ENCODE measurements at places on chromosomes 2 and 18.

GRCh38 chr2:105744091-105744908, 412 bp upstream of the NCK2 start:
- peak; percentile 84 for DNase-seq

GRCh38 chr2:85538507-85539360, at the start of gene MAT2A:
TSS of gene MAT2A (plus strand) at chr2:85539168. CDS start at chr2:85539288, 120 bp downstream.
- peak; percentile 96 for DNase-seq

- no peak for DNase-seq
Observed at GRCh38 chr18:45059695-45060094, 379.0 kb downstream of the SETBP1 start.

DNA sequence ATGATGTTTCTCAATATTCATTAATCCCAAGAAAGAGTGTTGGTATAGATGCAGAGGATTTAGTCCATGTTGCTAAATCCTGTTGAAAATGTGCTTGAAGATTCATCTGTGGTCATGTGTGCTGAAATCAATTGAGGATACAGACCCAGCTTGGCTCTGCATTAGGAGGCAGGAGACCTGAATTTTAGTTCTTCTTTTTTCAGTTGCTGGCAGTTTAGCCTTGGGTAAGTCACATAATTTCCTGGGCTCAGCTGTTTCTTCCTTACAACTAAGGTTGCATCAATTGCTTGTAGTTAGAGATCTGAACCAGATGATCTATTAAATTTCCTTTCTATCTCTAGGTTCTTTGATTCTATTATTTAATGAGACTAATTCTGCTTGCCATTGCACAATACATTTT, 54.4 kb downstream of the SETBP1 start:
- DNase-seq: no peak

GRCh38 chr2:14513903-14514302, 118.6 kb upstream of the LRATD1 start:
- no peak for DNase-seq

GRCh38 chr2:208101716-208102631, 22.4 kb downstream of the CRYGD start:
- DNase-seq: no peak

- DNase-seq: no peak
Observed at GRCh38 chr2:211513446-211513845, 957.0 kb downstream of the CPS1 start.

DNA sequence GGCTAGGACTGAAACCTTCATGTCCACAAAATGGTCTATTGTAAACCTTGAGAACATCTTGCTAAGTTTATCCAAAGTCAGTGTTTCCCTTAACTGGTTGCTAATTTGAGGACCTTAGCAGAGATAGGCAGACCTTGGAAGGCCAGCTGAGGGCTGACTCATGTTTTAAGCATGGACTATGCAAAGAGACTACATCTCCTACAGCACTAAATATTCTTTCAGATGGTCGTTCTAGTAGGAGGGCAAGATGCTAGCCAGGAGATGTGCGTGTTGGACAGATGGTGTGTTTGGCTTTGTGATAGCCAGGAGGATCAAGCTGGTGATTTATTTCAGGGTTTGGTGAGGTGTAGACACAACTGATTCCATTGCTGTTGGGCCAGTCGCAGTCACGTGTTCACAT, 75.8 kb downstream of the NRP2 start:
- no peak for DNase-seq

DNA sequence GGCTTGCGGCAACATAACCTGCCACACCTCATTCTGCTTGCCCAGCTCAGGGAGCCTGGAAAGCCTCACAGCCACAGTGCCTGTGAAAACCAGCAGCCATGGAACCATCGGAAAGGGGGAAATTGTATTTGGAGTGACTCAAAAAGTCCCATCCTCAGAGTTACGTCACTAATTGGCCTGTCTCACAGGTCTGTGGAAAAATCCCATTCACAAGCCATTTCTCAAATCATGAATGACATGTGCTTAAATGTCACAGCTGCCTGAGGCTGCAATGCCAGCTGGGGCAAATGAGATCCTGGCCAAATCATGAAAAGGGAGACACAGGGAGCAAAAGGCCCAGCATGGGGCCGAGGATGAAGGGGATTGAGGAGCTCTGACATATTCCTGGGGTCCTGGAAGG, 486.9 kb upstream of the RAB6C start:
- no peak for DNase-seq

- no peak for DNase-seq
Observed at GRCh38 chr2:886072-887022, 64.3 kb upstream of the SNTG2 start.

- no peak for DNase-seq
Observed at GRCh38 chr2:162196638-162197037, 44.6 kb upstream of the GCG start.

DNA sequence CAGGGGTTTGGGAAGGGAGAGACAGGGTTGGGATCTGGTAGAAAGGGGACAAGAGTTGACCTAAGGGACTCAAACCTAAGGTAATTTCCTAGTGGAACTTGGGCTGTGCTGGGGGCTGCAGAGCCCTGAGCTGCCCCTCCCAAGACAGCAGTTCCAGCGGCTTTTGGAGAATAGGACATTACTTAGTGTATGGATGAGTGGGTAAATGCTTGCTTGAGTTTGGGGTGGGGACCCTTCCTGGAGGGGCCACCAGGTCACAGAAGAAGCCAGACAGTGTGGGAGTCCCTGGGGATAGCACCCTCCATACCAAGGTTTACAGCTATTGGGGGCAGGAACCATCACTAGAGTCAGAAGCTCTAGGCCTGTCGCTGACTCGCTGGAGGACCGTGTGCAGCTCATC, 111.5 kb downstream of the CAPN13 start:
- DNase-seq: no peak

GRCh38 chr2:159773426-159773825, 24.6 kb downstream of the CD302 start:
- no peak for DNase-seq

DNA sequence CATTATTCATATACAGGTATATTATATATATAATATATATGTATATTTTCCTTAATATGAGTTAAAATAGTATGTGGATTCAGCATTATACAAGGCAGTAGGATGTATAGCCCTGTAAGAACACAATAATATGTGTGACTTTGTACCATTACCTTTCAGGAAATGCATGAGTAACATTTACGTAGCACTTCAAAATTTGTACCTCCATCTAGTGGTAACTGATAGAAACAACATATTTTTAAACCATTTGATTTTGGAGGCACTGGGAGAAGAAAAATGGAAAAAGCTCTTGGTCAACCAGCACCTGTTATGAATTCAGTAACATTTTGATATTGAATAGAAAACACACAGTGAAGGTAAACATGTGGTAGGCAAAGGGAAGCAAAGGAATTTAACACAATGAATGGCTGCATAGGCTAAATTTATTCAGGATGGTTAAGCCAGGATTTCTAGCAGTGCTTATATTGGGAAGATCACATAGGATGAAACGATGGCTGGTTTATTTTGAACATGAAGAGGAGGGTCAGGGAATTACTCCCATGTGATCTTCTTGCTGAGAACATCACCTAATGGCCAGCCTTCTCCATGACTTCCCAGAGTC, 565.5 kb downstream of the CCDC85A start:
- peak; percentile 15 for DNase-seq

DNA sequence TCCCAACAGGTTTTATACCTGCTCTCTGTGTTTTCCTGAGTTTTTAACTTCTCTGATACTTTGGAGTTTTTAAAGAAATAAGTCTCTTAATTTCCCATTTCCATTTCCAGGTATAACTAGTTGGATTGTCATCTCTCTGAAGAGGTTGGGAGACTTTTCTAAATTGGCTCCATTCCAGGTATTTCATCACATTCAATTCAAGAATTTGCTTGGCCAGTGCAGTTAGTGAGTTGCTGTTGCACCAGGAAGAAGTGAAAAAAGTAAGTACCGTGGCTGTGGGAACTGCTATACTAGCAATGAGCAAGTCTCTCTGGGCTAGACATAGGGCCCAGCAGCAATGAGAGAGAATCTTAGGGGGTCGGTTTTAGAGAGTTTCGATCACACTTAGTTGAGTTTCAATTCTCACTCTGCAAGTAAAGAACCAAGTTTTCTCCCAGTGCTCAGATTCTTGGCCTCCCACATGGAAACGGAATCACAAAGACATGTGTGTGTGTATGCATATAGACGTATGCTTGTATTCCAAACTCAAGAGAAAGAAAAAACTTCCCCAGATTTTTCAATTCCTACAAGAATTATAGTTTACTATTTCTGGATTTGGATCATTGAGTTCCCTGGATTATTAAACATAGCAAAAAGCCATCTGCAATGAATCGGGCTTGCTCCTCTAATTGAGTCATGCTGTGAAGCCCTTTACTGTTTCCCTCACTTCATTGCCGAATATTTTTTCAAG, 894.4 kb downstream of the BCL11A start:
- peak; percentile 26 for DNase-seq

GRCh38 chr2:184834699-184835397, 236.5 kb downstream of the ZNF804A start:
- DNase-seq: no peak

- DNase-seq: peak; percentile 42
Observed at GRCh38 chr2:75200140-75201096, 1.1 kb upstream of the TACR1 start.

- no peak for DNase-seq
Observed at GRCh38 chr18:10315522-10315921, 138.9 kb upstream of the APCDD1 start.

GRCh38 chr18:63962137-63962536, 7.7 kb upstream of the SERPINB8 start:
- no peak for DNase-seq

DNA sequence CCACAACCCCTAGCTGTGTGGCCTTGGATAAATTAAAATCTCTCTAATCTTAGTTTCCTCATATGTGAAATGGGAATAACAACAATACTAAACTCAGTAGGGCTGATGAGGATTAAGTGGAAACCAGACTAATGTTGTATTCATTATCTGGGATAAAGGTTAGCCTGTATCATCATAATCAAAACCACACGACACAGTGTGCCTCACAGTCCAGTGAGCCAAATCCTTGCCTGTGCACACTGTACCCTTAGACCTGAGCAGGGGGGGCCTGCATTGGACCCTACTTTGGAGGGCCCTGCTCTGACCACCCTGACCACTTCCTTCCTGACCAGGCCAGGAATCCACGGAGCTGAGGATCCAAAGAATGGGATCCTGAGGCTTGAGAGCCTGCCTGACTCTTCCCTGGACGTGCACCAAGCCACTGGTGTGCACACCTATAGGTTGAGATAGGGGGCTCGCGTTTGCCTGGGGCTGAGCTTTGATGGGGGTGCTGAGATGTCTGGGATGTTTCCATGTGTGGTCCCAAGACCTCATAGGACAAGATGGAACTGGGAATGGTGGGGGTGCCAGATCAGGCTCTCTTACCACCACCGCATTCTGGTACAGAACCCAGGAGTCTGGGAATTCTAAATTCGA, 69.7 kb downstream of the TGOLN2 start:
- no peak for DNase-seq

DNA sequence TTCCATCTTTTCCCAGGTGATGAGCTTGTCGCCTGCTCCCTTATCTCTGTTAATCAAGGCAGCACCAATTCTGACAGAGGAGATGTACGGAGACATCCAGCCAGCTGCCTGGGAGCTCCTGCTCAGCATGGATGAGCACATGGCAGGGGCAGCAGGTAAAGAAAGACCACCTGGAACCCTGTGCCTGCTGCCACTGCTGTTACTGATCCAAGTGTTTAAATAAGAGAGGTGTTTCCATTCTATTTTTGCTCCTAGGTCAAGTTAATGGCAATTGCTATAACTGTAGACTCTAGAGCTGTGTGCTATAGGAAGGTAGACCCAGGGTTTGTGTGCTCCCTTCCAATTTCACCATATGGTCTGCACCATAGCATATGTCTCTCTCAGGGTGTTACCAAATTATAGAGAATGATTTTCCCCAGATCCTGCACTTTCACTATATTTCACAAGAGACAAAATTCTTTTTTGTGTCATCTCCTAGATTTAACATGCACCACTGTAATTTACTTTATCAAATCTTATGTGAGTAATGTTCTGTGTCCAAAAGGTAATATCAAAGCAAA, 88.6 kb upstream of the RPE start:
- no peak for DNase-seq

GRCh38 chr2:42328148-42328833, 32.7 kb downstream of the COX7A2L start:
- peak; percentile 11 for DNase-seq

- DNase-seq: no peak
Observed at GRCh38 chr2:104752504-104752903, 101.4 kb upstream of the POU3F3 start.

DNA sequence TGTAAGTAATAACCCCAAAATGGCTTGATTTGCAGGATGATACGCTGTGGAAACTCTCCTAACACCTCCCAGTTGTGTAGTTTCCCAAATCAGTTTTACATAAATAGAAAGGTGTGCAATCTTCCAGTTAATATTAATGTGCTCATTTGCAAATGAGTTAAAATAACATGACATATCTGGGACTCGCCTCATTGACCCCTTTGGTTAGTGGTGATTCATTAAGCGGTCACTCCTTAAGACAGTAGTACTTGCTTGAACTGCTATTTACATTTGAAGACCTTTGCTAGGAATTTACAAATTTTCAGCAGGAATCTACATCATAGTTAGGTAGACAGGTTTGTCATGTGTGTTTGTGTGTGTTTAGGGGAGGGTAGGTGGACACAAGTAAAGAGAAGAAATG, 1367.7 kb upstream of the CELF4 start:
- DNase-seq: no peak

- no peak for DNase-seq
Observed at GRCh38 chr18:46830633-46831032, 73.8 kb upstream of the ST8SIA5 start.

DNA sequence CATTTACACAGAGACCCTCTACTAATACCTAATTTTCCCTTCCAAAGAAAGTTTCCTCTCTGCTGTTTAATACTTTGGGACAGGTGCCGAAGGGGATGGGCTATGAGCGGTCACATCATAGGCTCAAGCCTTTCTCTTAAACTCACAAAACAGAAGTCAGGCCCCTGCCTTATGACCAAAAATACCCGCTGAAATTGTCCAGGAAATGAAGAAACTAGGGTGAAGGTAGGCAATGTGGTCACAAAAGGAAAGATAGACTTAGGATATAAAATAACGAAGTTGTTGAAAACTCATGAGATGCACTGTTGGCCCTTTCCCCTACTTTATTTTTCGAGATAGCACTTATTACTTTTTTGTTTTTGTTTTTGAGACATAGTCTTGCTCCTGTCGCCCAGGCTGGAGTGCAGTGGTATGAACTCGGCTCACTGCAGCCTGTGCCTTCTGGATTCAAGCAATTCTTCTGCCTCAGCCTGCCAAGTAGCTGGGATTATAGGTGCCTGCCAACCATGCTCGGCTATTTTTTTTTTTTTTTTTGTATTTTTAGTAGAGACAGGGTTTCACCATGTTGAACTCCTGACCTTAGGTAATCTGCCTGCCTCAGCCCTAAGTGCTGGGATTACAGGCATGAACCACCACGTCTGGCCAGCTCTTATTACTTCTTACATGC, 16.3 kb downstream of the SLC8A1 start:
- DNase-seq: no peak

GRCh38 chr2:148646231-148646559, 1.6 kb downstream of the EPC2 start:
- DNase-seq: no peak

DNA sequence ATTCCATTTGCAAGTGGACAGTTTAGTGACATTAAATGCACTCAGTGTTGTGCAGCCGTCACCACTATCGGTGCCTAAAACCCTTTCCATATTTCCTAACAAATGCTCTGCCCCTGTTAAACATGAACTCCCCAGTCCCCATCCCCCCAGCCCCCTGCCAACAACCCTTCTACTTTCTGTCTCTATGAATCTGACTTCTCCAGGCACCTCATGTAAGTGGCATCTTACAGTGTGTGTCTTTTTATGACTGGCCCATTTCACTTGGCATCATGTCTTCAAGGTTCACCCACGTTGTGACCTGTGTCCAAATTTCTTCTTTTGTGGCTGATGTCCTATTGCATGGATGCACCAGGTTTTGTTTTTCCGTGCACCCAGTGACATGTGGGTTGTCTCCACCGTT, 140.9 kb upstream of the GPC1 start:
- no peak for DNase-seq

All from hindlimb muscle (tissue), 1 donor.